Stimulated activated CD8-positive, alpha-beta memory T cell treated with anti-CD3 and anti-CD28 coated beads, Interleukin-4, amount 100 ng/mL, for 48 hours (primary cell): ENCODE measurements at places on chromosomes 3 and 15.

- DNase-seq: no peak
These were observed 15.9 kb downstream of the LYSMD4 start for GRCh38 chr15:99717161-99718009.

GRCh38 chr15:41870689-41871081 lies 23.2 kb downstream of the SPTBN5 start:
- peak; percentile 73 for DNase-seq

- DNase-seq: no peak
These were observed 3.6 kb upstream of the PTPN23 start for GRCh38 chr3:47377186-47377585.

- peak; percentile 43 for DNase-seq
These were observed 65.7 kb upstream of the ALDH1L1 start for GRCh38 chr3:126245811-126246727.

DNA sequence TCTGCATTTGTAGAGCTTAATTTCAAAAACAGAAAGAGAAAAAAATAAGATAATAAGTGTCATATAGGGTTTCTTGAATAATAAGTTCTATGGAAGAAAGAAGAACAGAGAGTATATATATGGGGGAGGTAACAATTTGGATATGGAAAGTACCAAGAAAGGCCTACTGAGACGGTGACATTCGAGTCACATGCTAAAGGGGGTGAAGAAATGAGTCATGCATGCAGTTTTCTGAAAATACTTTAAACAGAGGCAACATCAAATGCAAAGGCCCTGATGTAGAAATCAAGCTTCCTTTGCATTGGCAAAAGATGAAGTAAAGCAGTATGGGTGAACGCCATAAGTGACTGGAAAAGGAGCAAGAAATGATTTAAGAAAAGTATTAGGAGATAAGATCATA lies 371.6 kb upstream of the ZNF385D start:
- no peak for DNase-seq

DNA sequence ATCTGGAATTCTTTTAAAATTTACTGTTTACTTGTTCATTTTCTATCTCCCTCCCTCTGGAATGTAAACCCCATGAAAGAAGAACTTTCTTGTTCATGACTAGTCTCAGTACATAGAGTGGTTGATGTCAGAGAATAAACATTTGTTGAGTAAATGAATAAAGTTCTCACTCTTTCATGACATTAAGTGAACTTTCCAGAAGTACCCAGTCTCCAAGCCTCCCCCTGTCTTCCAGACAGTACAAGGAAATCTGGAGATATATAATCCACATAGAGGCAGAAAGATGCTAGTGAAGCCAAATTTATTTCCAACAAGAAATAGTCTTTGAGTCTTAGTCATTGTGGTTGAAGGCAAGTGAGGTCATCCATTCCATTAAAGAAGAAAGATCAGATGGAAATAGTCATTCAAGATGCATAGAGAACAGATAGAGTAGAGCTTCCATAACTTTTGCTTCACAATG lies 71.5 kb upstream of the GALNT15 start:
- no peak for DNase-seq

DNA sequence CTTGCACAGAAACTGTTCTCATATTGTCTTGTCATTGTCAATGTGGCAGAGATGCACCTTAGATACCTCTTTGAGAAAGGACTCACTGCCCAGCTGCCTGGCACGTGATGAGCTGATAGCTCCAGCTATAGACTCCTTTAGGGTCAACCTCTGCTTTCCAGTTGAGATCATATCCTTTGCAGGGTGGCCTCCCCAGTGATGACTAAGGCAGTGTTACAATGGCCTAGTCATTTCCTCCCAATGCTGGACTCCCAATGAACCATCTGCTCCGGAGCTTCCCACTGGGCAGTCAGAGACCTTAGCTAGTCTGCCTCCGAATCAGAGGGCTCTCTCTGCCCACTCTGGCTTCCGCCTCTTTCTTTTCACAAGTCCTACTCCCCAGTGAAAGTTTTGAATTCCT lies 79.5 kb downstream of the CHRD start:
- no peak for DNase-seq

GRCh38 chr3:43183456-43183855 lies 77.6 kb upstream of the POMGNT2 start:
- no peak for DNase-seq

GRCh38 chr15:68187559-68187958 lies 17.6 kb downstream of the CALML4 start:
- no peak for DNase-seq

GRCh38 chr3:61813636-61814035 lies 252.3 kb downstream of the PTPRG start:
- DNase-seq: no peak

GRCh38 chr15:74396445-74397238 lies 29.2 kb upstream of the CYP11A1 start:
- peak; percentile 81 for DNase-seq

DNA sequence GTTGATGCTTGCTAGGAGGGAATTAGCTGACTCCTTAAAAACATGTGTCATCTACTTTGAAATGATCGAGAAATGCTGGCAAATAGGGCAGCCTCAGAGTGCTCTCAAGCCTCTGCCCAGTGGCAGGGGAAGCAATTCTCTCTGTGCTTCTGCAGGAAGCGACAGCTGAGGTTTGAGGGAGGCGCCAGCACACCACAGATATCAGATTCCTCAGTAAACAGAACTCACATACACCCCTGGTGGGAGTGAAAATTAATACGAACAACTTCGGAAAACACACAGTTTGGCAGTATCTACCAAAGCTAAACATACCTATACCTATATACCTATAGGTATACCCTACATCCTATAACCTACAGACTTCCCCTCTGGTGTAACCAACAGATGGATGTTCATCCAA lies 61.3 kb downstream of the NSMCE3 start:
- DNase-seq: no peak

- DNase-seq: no peak
These were observed 295.0 kb upstream of the ICE2 start for GRCh38 chr15:60773901-60774300.

DNA sequence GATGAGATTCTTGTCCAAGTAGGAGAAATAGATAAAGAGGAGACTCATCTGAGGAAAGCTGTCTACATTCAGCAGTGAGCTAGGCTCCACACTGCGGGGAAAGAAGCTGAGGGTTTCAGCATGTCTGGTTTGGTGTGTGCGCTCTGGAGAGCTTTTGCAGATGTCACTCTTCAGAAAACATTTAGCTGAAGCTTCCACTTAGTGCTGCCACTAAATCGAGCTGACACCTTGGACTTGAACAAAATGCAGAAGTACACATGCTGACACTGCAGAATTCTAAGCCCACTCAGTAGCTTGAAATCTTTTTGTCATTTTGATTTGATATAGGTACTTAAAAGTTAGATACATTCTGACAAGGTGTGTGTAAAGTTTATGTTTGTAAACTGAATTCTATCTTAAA lies 32.3 kb upstream of the CRTC3 start:
- no peak for DNase-seq

GRCh38 chr3:178833695-178834094 lies 237.9 kb downstream of the ZMAT3 start:
- no peak for DNase-seq

DNA sequence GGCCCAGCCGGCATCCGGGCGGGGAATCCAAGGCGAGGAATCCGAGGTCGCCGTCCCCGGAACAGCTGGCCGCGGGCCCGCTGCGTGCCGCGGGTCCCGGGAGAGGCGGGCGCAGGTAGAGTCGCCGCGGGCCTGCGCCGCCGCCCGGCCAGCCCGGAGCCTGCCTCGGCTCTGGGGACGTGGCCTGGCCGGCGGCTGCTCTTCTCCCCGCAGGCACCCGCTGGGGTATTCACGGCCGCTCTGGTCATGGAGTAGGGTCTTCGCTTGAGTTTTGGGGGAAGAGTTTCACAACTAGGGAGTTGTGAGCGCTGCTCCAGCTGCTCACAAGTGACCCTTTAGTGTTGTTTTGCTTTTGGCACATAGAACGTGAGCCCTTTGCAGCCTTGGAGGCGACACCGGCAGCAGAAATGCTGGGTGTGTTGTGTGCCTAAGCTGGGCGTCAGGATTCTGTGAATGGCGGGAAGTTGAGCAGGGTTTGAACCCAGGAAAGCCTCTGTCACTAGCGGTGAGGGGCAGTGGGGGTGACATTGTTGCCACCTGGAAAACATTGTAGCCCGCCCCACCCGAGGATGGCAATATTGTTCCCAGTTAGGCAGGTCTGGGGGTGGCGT lies 4.0 kb downstream of the TRIM71 start:
- DNase-seq: no peak

GRCh38 chr3:178868681-178869080 lies 202.9 kb downstream of the ZMAT3 start:
- DNase-seq: no peak

DNA sequence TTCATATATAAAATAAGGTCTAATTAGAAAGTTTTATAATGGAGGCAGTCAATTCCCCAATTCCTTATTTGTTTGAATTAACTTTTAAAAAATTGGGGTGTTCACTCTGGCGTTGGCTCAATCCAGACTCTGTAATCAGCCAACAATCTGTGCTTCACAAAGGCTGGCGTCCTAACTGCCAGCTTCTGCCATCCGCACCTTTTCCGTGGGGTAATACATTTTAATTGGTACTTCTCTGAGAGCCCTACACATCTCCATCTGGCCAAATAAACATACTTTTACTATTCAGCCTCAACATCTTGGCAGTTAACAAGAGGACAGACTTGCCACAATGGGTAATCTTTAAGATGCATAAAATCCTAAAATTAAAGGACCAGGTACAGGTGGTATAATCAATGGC lies 125.2 kb upstream of the CCNL1 start:
- DNase-seq: no peak

DNA sequence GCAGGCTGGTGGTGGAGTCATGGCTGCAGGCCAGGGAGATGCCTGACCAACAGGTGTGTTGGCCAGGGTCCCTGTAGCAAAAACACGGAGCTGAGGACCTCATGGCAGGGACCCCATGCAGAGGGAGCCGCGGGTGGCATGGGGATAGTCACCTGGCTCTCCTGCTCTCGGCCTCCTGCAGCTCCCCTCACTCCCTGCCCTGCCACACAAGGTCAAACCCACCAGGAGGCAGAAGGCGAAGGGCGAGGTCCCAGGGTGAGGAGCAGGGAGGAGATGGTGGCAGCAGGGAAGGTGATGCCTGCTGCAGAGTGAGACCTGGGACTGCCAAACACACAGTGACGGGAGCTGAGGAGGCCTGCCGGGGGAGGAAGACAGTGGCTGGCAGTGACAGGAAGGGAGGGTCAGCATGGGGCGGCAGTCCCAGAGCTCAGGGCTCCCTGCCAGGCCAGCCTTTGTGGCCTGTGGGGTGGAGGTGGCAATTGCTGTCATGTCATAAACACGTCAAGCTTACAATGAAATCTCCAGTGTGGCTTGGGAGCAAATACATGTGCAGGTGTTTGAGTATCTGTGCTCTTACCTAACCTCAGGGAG lies 144.3 kb downstream of the TJP1 start:
- DNase-seq: no peak

- DNase-seq: no peak
These were observed 234.3 kb downstream of the SHOX2 start for GRCh38 chr3:157871838-157872460.

DNA sequence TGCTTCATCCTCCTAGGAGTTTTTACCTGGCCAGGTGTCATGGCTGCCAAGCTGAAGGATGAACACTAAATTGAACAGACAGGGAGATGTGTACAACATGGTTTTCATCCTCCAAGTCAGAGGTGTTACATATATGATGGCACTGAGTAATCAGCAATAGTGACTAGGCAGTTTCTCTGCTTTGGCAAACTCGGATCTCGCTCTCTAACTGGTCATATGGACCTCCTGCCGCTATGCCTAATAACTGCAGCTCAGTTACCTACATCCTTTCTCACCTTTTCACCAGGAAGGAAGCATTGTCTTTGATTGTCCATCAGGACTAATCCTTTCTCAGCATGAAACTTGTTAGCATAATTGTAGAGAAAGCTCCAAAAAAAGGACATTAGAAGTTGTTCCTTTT lies 175.9 kb upstream of the PLSCR5 start:
- DNase-seq: no peak

- DNase-seq: no peak
These were observed 230.3 kb upstream of the TLE3 start for GRCh38 chr15:70327856-70328678.

GRCh38 chr3:81484520-81484919 lies 276.9 kb downstream of the GBE1 start:
- DNase-seq: no peak

DNA sequence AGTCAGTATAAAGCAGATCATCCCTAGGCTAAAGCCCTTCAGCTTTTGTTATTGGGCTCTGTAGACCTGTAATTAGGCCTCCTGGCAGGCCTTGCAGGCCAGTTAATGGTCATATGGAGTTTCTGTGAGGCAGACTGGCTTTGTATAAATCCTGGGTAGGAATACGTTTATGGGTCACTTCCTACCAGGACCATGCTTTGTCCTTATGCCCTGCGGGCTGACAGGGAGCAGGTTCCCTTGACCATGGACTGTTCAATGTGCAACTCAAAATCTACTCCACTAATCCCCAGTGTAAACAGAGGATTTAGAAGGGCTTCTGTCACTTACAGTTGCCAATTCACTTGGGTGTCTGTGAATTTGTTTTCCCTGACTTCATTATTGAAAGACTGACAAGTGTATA lies 202.7 kb upstream of the MLF1 start:
- DNase-seq: no peak

DNA sequence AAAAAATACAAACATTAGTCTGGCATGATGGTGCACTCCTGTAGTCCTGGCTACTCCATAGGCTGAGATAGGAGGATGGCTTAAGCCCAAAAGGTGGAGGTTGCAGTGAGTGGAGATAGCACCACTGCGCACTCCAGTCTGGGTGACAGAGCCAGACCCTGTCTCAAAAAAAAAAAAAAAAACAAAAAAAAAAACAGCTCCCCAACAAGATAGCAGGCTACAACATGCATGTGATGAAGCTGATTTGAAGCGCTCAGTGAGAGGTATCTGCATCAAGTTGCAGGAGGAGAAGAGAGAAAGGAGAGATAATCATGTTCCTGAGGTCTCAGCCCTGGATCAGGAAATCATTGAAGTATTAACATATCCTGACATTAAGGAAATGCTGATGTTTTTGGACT lies 608 bp upstream of the PPCDC start:
- no peak for DNase-seq

DNA sequence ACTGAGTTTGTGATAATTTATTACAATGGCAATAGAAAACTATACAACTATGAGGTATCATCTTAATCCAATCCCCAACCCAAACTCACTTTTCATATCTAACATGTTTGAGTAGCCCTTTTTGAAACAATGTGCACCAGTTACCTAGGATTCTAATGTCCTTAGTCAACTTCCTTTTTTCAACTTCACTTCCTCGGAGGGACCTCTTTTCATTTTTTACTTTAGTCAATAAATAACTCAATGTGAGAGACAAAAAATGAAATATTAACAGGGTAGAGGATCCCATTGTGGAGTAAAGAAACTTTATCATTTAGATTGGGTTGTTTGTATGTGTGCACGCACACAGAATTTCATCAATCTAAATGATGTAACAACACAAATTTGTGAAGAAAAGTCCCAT lies 193.6 kb upstream of the LRRC3B start:
- DNase-seq: no peak

GRCh38 chr3:158936530-158937113 lies 134.8 kb downstream of the MFSD1 start:
- no peak for DNase-seq

DNA sequence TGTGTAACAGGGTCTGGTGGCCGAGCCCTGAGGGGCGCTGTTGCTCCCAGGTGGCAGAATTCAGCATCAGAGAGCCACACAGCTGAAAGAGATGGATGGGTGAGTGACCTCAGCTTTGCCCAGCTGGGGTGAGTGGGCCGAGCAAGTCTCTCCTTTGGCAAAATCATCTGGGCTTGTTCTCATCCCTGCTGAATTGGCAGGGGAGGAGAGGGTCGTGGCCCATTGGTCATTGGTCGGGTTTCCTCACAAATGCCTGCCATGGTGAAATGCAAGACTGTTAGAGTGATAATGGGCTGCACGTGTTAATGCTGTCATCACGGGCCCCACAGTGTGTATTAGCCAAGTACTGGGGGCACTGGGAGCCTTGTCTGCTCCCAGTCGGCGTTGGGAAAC lies 15.9 kb downstream of the ABHD2 start:
- DNase-seq: no peak
